ENCODE measurements at places on chromosomes 7 and 10.

DNA sequence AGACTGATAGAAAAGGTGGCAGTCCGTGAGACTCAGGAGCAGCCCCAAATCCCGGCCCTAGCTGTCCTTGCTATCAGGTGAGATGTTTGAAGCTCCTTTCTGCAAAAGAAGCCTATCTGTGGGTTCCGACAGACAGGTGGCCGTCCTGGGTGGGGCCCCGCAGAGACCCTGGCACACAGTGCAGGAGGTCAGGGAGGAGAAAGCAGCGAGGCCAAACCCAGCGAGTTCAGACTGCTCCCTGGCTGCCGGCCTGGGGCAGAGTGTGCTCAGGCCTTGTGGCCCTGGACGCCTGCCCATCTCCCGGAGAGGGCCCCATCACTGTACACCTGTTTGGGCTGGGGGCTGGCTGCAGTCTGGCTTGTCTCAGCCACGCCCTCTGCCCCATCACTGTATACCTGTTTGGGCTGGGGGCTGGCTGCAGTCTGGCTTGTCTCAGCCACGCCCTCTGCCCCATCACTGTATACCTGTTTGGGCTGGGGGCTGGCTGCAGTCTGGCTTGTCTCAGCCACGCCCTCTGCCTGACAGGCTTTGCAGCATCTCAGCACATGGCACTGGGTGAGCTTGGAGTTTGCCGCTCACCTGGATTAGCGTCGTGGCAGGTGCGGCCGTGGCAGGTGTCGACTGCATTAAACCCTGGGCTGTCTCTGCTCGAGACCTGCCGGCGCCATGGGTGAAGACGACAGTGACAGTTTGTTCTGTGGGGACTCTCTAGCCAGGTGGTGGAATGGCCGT is 11.8 kb upstream of the PRKAR1B start:
- no peak for DNase-seq

DNA sequence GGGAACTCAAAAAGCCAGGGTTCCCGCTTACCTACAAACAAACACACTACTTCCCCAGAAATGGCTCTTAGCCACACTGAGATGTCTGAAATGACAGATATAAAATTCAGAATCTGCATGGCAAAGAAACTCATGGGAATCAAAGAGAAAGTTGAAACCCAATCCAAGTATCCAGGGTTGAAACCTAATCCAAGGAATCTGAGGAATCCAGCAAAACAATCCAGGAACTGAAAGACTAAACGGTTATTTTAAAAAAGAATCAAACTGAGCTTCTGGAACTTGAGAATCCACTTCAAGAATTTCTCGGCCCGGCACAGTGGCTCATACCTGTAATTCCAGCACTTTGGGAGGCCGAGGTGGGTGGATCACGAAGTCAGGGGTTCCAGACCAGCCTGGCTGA is 568.8 kb downstream of the POM121L12 start:
- DNase-seq: no peak

DNA sequence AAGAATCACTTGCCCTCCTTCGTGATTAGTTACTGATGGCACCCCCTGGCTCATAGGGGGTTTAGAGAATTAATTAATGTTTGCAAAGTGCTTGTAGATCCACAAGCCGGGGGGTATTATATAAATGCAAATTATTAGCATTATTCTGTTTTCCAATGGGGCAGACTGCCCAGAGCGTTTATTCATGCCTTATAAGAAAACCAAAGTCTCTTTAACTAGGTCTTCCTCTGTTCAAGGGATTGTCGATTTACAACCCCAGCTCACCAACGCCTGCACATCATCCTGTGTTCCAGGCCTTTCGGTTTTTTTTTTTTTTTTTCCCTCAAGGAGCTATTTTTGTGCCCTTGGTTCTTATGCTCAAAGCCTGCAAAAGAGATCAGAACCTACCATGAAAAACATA is 630.7 kb downstream of the PARD3 start:
- no peak for DNase-seq

DNA sequence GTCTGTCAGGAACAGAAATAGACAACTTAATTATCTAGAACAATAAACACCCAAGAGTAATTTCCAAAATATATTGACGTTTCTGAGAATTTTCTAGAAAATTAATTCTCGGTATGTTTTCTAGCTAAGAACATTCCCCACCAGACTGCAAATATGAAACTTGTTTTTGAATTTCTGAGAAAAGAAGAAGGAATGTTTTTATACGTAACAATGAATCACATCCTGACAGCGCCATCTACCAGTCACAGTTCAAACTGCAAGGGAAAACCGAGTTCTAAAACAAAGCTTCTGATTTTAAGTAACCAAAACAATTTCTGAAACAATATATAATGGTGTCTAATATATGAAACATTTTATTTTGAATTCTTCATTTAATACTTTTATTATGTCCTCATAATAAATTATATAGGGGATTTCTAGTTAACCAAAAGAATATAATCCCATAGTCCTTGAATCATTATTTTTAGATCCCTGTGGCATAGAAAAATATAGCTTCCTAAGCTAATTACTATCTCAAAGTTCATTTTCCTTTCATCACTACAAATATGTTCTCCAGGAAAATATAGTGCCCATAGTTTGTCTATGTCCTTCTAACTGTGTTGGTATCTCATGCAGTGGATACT is 34.5 kb upstream of the MEOX2 start:
- DNase-seq: no peak

GRCh38 chr7:36396150-36396549 is 6.5 kb downstream of the ANLN start:
- no peak for DNase-seq

- no peak for DNase-seq
Observed at GRCh38 chr10:30192846-30193608, 133.6 kb upstream of the JCAD start.

- no peak for DNase-seq
Observed at GRCh38 chr7:25002786-25003185, 22.8 kb upstream of the OSBPL3 start.

- DNase-seq: no peak
Observed at GRCh38 chr7:92708111-92709042, 118.2 kb upstream of the FAM133B start.

DNA sequence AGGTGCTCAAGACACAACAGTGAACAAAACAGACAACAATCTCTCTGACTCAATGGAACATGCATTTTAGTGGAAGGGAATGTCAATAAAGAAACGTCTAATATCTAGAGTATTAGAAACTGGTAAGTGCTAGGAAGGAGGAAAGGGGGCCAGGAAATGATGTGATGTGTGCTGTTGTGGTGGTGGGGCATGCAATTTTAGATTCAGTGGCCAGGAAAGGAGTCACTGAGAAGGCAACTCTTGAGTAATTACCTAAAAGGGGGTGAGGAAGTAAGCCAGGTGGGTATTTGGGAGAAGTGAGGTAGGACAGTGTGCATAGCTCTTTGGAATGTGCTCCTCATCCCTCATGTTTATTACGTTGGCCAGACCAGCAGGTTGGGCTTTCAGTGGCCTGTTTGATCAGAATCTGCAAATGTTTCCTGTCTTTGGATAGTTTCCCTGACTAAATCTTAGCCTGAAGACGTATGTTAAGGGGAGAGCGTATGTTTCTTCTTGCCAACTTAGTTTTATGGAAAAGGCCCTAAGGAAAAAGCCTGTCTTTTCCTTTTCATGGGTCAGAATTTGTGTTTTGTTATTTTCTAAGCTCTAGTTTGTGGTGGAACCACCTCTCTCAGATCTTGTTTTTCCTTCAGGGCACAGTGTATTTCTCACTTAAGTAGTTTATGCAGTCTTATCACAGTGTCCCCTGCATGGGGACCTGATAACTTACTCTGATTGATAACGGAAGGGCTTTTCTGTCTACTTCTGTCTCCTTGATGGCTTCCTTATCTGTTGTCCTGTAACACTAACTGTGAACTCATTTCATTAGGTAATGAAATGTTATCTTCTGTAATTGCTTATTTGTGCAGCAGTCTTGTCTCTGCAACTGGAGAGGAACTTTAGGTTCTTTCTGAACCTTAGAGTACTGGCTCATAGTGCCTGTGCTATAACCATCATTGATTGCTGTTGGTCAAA is 203.7 kb downstream of the AUTS2 start:
- DNase-seq: no peak

- DNase-seq: no peak
Observed at GRCh38 chr7:35029311-35029710, 8.0 kb downstream of the DPY19L1 start.

DNA sequence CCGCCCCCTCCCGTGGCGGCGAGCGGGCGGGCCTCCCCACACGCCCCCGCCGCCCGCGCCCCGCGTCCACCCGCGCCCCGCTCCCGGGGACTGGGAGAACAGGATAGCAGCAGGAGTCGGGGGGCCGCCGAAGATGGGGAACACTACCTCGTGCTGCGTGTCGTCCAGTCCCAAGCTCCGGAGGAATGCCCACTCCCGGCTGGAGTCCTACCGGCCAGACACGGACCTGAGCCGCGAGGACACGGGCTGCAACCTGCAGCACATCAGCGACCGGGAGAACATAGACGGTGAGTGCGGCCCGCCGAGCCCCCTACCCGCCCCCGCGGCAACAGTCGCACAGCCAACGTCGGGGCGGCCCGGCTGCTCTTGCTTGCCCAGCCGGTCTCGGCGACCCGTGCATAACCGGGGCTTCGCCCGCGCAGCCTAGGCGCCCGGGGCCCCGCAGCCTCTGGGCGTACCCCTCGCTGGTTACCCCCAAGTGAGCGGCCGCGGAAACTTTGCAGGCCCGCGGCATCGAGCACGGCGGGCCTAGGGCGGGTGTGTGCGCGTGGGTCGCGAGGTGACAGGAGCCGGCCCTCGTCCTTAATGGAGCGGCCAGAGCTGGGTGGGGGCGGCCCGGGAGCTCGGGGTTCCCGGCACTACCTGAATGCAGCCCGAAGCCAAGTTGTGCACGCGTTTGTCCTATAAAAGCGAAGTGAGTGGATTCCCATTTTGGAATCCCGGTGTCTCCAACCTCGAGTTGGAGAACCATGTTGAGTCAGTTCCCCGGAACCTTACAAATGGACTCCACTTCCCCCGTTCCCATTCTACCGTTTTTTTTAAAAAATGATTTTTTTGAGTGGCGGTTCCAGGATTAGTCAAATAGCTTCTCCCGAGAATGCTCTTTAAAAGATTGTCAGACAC is 863 bp downstream of the CCNY start:
- no peak for DNase-seq

- no peak for DNase-seq
Observed at GRCh38 chr7:43117095-43117494, 4.6 kb downstream of the HECW1 start.

DNA sequence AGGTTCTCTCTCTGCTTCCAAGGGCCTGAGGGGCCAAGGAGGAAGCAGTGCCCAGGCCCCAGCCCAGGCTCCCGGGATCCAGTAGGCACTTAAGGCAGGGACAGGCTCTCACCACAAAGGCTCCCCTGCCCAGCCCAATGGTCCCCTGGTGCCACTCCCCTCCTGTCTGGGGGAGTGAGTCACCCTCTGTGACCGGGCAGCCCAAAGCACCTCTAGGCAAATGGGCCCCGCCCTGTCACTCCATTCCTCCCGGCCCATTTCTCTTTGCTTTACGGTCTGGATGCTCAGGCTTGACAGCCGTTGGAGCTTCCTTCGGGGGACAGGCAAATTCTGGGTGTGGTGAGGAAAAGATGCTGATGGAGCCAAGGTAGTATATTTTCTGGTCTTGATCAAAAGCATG is at the start of gene CALHM3:
CALHM3 (minus strand) TSS at position 106 of the 400 bp plus-strand sequence. CDS start 208 bp downstream, outside the sequence.
- no peak for DNase-seq

GRCh38 chr10:74854610-74855009 is 28.2 kb downstream of the KAT6B start:
- DNase-seq: no peak

DNA sequence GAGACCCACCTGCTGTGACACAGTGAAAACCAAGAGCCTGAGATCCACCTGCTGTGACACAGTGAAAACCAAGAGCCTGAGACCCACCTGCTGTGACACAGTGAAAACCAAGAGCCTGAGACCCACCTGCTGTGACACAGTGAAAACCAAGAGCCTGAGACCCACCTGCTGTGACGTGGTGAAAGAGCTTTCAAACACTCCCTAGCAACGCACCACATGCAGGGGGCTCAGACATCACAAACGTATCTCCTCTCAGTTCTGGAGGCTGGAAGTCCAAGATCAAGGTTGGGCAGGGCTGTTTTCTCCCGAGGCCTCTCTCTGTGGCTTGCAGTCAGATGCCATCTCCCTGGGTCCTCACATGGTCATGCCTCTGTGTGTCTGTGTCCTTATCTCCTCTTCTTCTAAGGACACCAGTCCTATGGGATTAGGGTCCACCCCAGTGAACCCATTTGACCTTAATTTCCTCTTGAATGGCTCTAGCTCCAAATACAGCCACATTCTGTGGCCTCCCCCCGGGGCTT is 43.8 kb downstream of the INSIG1 start:
- DNase-seq: no peak

GRCh38 chr10:74145133-74145532 is 5.5 kb downstream of the AP3M1 start:
- no peak for DNase-seq
